ENCODE measurements at places on chromosomes 2 and 18.

- peak; percentile 17 for DNase-seq
Observed at GRCh38 chr2:3780477-3781402, 77.4 kb downstream of the DCDC2C start.

GRCh38 chr18:28176948-28177827 is at the start of gene CDH2:
Gene CDH2 (minus strand): TSS chr18:28177130. CDS start chr18:28177022, 108 bp downstream.
- no peak for DNase-seq

DNA sequence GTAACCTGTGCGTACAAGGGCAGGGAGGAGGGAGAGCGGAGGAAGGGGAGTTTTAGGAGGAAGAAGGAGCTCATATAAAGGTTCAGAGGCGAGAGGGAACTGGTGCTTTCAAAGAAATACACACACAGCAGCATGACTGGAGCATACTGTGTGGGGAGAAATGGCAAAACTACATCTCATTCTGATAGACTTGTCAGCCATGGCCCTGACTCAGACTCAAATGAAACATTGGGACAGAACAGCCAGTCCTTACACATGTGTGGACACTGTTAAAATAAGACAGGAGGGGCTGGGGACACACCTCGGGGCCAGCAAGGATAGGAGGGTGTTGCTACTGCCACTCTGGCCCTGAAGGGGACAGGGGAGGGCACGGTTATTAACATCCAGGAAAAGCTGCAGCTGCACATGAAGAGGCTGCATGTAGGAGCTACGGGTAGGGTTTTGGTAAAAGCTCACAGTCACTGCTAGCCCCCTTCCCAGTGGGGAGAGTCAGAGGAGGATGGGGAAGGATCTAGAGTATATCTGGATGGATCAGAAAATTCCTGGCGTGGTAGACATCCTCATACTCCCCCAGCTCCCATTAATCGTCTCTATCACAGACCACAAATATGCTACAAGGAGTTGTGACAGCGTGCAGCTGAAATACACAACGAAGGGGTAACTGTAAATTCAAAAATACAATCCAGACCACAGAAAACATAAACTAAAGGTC is 110.5 kb downstream of the GATA6 start:
- no peak for DNase-seq

GRCh38 chr2:10119601-10120157 is 2.9 kb upstream of the RRM2 start:
- DNase-seq, result no peak

DNA sequence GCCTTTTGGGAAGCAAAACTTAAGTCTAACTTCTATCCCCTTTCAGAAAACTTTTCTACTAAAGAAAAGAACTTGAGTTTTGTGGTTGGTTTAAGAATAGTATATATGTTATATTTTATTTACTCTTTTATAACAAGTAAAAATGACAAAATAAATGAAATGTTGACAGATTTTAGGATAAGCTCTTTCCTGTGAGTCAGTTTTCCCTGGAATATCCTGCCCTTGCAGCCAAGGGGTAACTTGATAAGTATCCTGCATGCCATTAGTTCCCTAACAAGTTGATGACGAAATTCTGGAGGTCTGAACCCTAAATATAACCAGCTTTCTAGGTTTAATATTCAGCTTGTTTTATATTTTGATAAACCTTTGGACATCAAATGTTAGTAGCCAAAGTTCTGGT is 7.3 kb upstream of the HTR2B start:
- DNase-seq, result no peak

GRCh38 chr2:180670302-180671003 is 310.0 kb upstream of the UBE2E3 start:
- DNase-seq, result no peak

- DNase-seq, result no peak
Observed at GRCh38 chr18:13019301-13019700, 28.1 kb downstream of the CEP192 start.

GRCh38 chr2:176504440-176504839 is 235.2 kb downstream of the MTX2 start:
- no peak for DNase-seq

GRCh38 chr2:130186391-130186790 is 4.3 kb downstream of the MZT2B start:
- DNase-seq, result no peak

- peak; percentile 43 for DNase-seq
Observed at GRCh38 chr2:45778720-45779171, 127.3 kb downstream of the PRKCE start.

DNA sequence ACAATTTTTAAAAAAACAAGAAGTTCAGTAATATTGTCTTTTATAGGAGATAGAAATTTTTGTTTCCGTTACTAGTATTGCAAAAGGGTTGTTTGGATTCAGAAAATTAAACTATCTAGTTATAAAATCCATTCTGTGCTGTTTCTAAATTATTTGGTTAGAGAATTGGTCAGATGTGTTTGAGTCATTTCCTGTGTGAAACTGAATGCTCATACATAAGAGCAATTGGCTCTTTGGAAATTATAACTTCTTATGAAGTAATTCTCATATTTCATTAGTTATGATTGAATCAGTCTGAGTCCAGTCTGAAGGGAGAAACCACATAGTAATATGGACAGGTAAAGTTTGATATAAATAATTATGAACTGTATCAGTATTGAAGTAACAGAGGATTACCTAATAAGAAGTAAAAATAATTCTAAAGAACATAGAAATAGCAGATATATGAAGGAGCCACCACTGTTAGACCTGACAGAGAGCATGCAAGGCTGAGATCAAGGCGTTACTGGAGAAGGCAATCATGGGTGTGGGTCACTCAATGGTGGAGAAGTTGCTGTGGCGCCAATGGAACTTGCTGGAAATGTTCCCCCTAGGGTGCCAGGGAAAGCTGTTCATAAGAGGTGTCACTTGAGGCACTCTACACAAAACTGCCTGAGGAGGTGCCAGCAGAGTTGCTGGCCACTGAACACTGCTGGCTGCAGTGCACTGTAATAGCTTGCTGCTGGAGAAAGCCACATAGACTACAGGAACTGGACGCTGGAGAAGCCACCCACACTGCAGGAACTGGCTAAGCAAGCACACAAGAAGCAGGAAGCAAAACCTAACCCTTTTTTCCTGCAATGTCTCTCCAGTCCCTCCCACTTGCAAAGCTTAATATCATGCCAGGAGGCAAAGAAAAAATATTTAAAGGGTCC is 18.0 kb upstream of the FAP start:
- DNase-seq, result no peak

DNA sequence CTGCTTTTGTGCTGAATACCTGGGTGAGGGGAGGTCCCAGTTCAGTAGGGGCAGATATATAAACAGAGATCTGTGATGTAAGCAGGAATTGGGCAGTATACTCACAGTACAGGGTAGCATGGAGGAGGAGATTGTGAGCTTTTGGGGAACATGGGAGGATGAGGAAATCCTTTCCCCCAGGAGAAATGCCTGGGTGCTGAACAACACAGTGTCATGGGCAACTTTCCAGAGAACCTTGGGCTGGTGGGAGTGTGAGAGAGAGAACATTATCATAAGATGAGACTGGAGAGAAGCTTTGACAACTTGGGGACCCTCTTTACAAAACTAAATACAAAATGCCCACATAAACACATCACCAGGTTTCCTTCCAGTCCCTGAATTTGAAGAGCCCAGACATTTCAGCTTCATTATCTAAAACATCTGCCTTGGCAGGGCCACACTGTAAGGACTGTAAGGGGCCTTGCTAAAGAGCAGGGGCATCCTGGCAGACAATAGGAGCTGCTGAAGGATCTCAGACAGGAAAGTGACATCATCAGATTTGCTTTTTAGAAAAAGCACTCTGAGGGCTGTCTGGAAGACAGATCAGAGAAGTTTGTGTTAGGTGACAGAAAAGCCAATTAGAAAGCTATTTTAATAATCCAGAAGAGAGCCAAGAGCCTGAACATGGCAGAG is 303.1 kb upstream of the FBXO11 start:
- no peak for DNase-seq

DNA sequence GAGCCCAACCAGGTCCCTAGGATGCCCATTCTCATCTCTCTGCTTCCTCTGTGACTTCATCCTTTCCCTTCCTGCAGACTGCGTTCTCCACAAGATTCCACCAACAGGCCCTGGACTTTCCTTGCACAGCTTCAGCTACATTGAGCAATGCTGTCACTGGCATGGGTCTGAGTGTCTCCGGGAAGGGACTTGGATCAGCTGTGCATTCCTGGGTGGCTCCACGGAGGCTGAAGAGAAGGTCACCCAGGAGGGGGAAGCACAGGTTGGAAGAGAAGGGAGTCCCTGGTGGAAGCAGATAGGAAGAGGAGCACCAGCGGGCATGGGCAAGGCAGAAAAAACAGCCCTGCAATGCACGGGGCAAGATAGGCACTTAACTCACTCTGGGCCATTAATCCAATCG is 140.5 kb downstream of the UXS1 start:
- no peak for DNase-seq

DNA sequence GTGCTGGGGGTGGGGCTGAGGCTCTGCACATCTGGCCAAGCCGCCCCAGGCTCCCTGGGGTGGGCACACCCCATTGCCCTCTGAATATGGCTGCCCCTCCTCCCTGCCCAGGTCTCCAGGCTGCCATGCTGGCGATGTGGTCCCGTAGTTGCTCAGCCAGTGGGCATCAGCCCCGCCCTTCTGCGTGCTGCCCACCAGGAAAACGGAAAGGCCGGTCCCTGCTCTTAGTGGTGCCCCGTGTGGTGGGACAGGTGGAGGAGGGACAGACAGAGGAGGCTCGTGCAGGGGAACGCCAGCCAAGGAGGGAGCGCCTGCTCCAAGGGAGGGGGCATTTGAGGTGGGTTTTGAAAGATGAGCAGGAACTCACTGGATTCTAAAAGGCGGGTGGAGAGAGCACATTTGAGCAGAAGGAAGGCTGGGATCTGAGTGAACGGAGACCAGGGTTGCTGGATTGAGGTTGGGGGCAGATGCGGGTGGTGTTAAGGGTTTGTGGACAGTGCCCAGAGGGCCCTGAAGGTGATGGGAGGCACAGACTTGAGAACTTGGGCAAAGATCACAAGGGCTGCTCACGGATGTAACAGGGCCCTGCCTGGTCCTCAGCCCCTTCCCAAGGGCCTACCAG is 6.7 kb upstream of the B3GNT7 start:
- DNase-seq, result no peak

GRCh38 chr18:48392268-48392667 is 16.9 kb downstream of the ZBTB7C start:
- DNase-seq, result no peak

DNA sequence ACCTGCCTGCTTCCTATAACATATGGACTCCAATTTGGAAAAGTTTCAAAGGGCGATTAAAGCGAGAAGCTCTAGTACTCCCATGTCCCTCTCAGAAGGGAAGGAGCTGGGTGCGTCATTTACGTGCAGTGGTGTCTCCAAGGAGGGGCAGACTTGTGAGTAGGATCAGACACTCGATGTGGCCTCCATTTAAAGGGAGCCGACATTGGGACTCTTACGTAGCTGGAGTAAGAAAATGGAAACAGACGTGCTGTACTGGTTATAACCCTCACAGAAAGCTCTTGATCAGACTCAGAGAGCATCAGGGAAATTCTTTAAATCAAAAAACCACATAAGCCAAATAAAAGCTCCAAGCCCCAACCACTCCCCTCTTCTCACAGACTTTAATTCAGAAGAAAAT is 198.5 kb downstream of the KLHL29 start:
- DNase-seq, result no peak

- DNase-seq, result no peak
Observed at GRCh38 chr2:61469424-61470121, 1.3 kb downstream of the USP34 start.

DNA sequence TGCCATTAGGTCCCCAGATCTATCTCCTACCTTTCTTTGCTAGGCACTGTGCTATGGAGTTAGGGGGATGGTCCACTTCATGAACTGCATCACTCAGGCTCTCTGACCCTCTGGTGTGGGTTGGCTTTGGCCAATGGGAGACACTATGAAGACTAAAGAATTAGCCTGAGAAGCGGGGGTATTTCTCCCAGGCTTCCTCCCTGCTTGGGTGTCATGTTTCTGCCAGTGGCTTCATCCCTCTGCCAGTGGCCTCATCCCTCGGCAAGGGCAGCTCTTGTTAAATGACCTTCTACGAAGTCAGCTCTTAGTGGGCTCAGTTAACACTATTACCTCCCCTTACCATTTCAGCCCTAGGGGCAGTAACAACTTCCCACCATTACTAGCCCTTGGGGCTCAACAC is 41.9 kb upstream of the EPB41L3 start:
- DNase-seq, result no peak

GRCh38 chr2:239775623-239776435 is 249.3 kb downstream of the NDUFA10 start:
- no peak for DNase-seq

DNA sequence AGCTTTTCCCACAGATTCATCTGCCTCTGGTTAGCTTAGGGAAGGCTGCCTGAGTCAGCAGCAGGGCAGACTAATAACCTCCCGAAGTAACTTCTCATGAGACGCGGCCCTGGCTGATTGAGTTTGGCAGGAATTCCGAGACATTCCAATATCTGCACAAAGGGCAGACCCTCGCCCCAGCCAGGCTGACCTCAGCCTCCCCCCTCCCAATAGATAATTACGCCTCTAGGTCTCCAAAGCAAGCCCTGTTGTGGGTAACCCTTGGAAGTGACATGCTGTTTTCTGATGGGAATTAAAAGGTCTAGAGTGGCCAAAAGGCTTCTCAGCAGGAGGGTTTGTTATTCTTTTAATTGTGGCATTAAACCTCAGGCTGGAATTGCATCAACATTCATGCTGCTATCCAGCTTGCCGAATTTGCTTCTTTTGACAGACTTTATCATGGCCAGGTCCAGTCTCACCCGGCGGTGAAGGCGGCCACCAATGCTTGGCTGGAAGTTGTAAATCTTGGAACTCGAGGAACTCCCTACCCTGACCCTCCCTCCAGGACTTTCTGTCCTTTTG is 98.0 kb upstream of the SLC14A2 start:
- DNase-seq, result no peak

- no peak for DNase-seq
Observed at GRCh38 chr2:63735263-63735662, 106.4 kb upstream of the UGP2 start.

- no peak for DNase-seq
Observed at GRCh38 chr18:11728249-11728648, 39.2 kb downstream of the GNAL start.

- no peak for DNase-seq
Observed at GRCh38 chr2:157931542-157931941, 55.4 kb upstream of the ACVR1 start.

DNA sequence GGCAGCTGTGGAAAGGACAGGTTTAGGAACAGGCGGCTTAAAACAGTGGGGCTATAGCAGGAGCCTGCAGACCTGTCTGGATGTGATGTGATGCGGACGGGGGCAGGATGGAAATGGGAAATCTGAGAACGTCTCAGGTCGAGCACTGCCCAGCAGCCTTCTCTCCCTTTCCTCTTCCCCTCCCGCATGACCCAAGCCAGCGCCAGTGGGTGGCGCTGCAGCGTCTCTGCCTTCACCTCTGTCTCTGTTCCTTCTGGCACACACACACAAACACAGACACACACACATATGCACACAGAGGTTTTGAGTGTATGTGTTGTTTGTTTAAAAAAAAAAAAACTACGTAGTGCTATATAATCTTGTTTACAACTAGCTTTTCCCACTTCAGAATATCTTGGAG is 82.0 kb upstream of the SLC66A3 start:
- DNase-seq, result no peak

GRCh38 chr2:201900362-201900761 is 94.0 kb downstream of the CDK15 start:
- DNase-seq, result no peak

- no peak for DNase-seq
Observed at GRCh38 chr2:95346231-95346737, 49.1 kb downstream of the KCNIP3 start.
